ENCODE measurements at places on chromosomes 13 and 19. TPM values are rescaled to one million over a fixed set of nuclear protein-coding genes. Genes with fewer than 3 reads are reported as not detected.
A peak's percentile ranks its signal among the peaks of the same experiment; 100 is the strongest.

CLDND2 gene
- total RNA-seq: not detected

LILRB5 gene
- not detected for total RNA-seq

RYR1 gene
- 0.06 TPM for total RNA-seq

ERICH6B gene
- total RNA-seq: not detected

CD37 gene
- total RNA-seq: not detected

ZNF528 gene
- total RNA-seq: 25.4 TPM

MISP gene
- 1.0 TPM for total RNA-seq

TMEM255B gene
- total RNA-seq: 64.3 TPM

ZNF443 gene
- 1.2 TPM for total RNA-seq

RFXAP gene
- total RNA-seq: 3.1 TPM

GRK1 gene
- not detected for total RNA-seq

DNA sequence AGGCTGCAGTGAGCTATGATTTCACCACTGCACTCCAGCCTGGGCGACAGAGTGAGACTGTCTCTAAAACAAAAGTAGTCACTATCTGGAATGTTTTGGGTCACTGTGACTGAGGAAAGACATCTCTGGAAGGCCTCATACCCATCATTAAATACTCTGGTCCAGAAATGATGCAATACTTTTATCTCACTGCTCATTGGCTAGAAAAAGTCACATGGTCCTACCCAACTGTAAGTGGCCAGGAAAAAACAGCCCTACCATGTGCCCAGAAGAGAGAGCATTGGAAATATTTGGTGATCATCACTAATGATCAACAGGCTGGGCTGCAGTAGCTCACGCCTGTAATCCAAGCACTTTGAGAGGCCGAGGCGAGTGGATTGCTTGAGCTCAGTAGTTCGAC, 29.8 kb downstream of the PNPLA6 start:
- no peak for DNase-seq

DNA sequence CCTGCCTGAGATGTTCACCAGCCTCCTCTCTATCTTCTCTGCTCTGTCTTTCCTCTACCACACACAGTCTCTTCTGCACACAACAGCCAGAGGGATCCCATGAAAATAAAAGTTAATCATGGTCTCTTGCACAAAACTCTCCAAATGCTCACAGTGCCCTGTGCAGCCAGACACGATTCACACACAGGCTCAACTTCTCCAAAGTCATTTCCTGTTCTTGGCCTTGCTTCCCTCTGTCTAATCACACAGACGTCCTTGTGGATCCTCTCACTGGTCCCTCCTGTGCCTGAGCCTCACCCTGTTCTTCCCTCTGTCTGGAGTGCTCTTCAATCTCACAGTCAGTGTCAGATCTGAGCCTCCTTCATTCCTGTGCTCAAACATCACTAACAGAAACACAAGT, 7.8 kb downstream of the SIGLEC12 start:
- no peak for DNase-seq

DNA sequence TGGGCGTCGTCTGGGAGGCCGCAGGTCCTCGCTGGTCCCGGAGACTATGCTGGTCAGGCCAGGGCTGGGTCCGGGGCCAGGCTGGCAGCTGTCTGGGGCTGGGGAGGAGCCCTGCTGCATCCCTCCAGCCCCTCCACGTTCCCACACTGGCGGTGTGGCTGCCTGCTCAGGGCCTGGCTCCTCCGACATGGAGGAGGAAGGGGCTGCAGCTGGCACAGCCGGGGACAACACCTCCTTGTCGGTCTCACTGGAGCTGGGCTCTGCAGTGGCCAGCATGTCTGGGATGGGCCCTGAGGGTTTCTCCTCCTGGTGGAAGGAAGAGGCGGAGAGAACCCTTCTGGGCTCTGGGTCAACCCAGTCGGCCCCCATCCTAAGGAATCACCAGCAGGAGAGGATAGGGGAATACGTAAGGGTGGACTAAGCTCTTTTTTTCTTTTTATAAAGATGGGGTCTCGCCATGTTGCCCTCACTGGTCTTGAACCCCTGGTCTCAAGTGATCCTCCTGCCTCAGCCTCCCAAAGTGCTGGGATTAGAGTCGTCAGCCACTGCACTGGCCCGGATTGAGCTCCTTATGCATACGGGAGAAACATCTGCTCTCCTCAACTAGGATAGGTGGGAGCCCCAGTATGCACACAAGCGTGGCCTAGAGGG, 806 bp downstream of the ZNF414 start:
- DNase-seq: no peak

- no peak for DNase-seq
Measured at GRCh38 chr19:55670280-55671053, 4.6 kb upstream of the EPN1 start.

DNA sequence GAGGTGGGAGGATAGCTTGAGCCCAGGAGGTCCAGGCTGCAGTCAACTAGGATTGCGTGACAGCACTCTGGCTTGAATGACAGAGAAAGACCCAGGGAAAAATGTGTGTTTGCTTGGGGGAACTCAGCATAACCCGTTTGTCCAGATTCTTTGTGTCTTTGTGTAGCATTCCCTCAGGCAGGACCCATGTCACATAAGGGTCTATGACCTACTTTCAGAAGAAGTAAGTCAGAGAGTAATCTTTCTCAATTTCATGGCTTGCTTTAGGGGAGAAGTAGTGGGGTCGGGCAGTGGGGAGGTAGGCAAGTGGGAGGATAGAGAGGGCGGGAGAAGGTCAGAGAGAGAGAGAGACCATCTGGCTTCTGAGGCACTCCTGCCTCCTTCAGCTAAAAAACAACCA, 11.9 kb upstream of the PSPC1 start:
- no peak for DNase-seq

DNA sequence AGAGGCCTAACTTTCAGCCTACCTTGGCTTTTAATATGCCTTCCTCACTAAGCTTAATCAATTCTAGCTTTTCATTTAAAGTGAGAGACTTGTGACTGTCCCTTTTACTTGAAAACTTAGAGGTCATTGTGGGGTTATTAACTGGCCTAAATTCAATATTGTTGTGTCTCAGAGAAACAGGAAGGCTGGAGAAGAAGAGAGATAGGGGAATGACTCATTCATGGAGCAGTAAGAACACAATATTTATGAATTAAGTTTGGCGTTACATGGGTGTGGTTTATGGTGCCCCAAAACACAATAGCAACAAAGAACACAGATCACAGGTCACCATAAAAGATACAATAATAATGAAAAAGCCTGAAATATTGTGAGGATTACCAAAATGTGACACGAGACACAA, 612.1 kb downstream of the TBC1D4 start:
- DNase-seq: no peak

DNA sequence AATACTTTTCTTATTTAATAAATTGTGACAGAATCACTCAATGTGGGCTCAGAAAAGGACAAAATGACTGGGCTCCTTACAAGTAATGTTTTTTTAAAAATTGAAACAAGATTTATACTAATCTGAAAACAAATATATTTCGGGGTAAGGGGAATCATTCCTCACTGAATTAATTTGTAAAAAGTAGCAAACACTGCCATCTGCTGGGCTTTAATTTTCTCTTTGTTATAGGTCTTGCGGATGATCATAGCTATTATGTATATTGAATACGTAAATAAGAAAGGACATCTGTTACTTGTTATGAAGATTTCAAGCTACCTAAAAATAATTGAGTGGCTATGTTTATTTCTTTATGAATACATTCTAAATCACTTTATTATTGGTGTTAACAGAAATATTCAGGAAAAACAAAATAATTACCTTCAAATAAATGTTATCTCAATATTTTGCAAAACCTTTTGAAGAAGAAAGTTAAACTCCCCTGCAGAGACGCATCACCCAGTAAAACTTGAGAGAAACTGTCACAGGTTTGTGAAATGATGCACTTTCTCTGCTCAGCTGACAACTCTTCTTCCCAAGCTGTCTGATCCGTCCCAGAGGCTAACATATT, 17.8 kb upstream of the ENOX1 start:
- DNase-seq: peak; percentile 67

DNA sequence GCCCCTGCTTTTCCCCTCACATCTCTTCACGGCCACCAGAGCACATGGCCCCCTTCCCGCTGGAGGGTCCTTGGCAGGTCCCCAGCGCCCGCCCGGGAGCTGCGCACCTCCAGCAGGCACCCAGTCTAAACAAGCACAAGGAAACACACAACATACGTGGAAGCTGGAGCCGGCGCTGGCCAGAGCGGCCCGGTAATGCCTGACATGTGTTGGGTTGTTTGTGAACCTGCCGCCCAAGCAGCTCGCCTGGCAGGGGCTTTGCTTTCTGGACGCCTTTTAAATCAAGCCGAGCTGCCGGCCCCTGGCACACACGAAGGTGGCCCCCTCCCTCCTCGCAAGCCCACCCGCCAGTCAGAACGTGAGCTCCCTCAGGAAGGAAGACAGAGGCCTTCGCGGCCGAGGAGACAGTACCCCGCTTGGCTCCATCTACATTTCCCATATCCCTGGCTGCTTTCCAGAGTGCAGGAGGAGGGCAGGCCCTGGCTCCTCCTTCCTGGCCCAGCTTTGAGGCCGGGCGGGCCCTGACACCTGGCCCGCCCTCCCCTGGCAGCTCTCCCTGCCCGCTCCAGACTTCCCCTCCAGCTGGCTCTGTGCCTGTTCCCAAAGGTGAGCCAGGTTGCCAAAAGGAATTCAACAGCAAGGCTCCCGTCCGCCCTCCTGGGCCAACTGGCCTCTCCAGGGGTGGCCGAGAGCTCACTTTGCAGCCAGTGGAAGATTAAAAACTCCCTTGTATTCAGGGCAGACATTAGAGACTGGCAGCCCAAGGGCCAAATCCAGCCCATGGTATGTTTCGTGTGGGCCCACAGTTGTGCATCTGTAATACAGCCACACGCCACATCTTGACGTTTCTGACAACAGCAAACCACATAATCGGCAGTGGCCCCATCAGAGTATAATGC, 28.7 kb downstream of the COMP start:
- no peak for DNase-seq

DNA sequence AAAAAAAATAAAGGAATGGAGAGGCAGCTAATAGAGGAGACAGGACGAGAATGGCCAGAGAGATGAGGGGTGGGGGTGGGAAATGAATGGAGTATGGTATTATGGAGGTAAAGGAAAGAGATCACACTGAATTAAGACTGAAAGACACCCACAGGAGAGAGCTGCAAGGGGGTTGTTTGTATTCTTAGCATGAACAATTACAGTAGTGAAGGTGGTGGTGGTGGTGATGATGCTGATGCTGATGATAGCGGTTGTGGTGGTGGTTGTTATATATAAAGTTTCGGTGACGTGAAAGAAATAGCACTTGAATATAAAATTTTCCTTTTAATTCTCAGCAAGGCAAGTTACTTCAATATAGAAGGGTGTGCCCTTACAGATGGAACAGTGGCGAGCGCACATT, 2.8 kb upstream of the ADGRE3 start:
- no peak for DNase-seq

DNA sequence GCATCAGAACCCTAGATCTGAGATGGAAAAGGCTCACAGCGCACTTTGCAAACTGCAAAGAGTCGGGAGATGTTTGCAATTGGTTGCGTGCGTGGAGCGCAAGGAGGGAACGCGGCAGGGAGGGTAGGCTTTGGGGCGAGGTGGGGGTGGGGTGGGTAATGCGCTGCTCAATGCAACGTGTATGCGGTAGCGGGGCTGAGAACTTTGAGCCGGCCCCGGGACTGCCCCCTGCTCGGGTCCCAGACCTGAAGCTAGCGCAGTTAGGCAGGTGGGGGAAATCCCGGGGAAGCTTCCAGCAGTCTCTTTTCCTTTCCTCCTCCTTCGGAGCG, 971 bp downstream of the FOSB start:
- DNase-seq: no peak

DNA sequence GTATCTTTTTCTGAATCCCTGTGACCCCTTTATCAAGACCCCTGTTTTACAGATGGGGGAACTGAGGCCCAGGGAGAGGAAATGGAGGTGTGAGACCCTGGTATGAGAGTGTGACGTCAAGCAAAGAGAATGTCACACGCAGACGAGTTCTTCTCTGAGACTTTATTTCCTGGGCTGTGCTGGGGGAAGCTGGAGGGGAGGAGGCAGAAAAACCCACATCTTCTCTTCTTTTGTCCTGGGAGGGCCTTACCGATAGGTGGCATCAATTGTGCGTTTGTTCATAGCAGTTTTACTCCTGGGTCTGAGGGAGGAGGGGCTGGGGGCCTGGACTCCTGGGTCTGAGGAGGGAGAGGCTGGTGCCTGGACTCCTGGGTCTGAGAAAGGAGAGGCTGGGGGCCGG, 4.9 kb upstream of the KLK15 start:
- no peak for DNase-seq

- DNase-seq: peak; percentile 29
Measured at GRCh38 chr13:33017323-33017929, 1.2 kb downstream of the KL start.

- DNase-seq: no peak
Measured at GRCh38 chr13:80508031-80508430, 167.1 kb upstream of the SPRY2 start.

GRCh38 chr13:110499621-110500281, 61.8 kb downstream of the RAB20 start:
- DNase-seq: no peak

DNA sequence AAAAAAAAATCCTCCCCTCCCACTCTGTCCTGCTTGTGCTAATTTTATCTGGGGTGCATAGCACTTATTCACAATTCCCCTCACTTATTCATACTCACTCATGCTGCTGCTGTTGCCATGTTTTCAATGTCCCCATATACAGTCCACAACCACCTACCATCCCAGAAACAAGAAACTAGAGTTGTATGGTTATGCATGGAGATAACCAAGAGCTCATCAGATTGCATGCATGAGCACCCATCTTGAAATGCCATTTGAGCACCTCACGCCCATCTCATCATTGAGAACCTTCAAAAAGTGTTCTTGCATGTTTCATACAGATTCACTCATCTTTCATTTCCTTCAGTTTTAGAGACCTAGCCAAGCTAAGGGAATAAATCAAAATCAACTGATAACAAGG, 15.1 kb upstream of the N4BP2L2 start:
- DNase-seq: no peak
